ENCODE measurements at places on chromosomes 3 and 15.

DNA sequence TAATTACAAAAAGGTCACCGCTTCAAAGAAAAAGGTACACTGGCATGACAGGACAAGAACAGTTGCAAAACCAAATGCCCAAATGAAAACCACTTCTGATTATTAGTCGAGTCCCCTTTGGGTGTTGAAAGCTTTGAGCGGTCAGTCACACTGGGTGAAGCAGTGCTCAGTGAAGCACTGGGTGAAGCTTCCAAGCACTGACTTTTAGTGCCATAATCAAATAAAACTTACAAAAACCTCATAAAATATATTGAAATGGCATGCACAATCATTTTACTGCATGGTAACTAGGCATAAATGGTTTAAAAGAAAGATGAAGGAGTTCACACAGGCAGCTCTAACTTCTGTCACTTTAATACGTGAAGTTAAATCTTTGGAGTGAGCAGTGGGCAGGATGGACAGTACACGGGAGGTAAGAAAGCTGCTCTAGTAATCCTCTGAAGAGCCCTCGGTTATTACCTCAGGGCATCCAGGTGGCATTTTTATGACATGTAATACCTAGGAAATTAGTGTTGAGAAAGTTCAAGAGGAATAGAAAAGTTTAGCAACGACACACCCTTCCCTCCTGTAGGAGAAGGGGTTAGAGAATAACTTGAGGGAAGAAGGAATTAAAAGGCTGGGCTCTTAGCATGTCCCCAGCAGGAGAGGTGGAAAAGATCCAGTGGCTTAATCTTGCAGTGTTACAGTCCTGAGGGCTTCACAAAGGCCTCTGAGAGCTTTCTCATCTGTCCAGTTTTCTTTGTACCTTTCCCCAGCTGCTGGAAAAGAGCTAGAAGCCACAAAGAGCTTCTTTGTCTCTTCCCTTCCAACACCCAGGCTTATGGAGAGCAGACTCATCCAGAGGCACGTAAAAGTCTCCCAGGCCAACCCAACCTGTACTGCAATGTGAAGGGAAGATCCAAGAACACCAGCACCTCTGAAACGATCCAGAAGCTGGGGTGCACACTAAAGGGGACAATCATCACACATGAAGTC is 64.9 kb upstream of the MYO5C start:
- DNase-seq = no peak

DNA sequence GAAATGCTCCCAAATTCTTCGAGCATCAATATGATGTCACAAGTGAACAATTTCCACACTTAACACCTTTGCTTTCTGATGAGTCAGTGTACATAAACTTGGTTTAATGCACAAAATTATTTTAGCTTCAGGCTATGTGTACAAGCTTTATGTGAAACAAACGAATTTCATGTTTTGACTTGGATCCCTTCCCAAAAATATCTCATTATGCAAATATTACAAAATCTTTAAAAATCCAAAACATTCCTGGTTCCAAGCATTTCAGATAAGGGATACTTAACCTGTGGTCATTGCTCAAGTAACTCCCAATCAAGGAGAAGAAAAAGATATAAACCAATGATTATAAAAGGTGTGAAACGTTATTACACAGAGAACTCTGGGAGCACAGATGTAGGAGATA is 25.2 kb downstream of the RAB5A start:
- no peak for DNase-seq

GRCh38 chr3:174959556-174960065 is 100.5 kb downstream of the NAALADL2 start:
- DNase-seq = no peak

DNA sequence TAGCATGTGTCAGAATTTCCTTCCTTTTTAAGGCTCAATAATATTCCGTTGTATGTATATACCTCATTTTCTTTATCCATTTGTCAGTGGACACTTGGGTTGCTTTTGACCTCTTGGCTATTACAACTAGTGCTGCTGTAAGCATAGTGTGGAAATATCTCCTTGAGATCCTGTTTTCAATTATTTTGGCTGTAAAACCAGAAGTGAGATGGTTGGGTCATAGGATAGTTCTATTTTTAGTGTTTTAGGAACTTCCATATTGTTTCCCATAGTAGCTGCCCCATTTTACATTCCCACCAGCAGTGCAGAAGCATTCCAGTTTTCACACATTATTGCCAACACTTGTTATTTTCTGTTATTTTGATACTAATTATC is 70.4 kb upstream of the C15orf39 start:
- no peak for DNase-seq

- DNase-seq = no peak
Measured at GRCh38 chr3:4314688-4315087, 11.5 kb downstream of the SETMAR start.

GRCh38 chr3:136152176-136152843 is 43.8 kb downstream of the MSL2 start:
- DNase-seq = no peak

DNA sequence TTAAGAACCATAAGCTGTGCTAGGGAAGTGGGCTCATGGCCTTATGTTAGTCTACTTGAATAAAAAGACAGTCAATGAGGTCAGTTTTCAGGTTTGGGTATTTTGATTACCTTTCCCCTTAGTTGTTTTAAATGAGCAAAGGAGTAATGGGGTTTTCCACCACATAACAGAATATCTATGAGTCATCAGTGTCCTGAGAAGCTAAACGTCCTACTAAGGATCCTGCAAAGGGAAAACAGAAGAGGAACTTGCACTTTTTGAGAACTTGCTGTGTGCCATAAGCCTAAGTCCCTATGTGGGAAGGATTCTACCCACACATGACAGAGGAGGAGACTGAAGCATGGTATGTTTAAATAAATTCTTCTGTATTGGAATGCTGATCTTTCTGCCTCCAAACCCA is 292.8 kb upstream of the TMC3 start:
- no peak for DNase-seq

- DNase-seq = no peak
Measured at GRCh38 chr3:186818956-186819355, 12.7 kb upstream of the RFC4 start.

- DNase-seq = no peak
Measured at GRCh38 chr3:102979682-102980354, 545.0 kb downstream of the ZPLD1 start.

- DNase-seq = no peak
Measured at GRCh38 chr3:62211675-62212429, 161.5 kb downstream of the FEZF2 start.

DNA sequence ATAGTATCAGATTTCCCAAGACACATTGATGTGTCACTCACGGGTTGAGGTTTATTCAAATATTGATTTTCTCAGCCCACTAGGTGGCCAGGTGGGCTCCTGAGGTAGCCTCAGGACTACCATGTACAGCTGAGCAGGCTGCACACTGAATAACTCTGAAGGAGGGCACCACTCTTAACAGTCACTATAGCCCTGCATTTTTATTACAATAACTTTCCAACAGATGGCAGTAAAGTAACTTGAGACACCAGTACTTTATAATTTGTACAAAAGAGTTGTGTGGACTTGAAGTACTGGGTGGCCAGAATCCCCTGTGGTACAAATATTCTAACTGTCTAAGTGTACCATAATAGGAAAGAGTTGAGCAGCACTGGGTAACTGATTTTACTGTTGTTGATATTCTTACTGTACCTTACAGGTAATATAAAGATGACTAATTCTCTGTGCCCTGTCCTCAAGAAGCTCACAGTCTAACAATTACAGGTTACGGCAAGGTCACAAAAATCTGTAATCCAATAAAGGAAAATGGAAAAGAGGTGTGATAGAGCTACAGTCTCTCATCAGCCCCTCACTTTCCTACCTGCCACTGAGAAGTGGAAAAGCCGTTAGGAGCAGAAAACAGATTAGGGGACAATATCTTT is 76.0 kb downstream of the ETFA start:
- DNase-seq = no peak

DNA sequence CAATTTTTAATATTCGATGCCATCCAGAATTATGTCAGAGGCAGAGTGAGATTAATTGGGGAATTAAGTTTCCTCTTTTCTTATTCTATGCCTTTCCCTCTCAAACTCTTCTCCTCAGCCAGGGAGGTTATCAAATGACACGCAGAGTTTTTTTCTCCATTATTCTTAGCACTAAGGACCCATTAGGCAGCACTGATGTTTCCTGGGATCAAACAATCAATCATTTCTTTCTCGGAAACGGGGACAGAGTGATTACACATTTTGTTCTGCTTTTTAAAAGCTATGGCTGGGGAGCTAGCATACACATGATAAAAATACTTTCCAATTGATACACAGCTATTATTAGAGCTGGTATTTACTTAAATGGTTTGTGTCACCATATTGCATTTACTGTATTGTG is 35.3 kb upstream of the PSMD6 start:
- DNase-seq = no peak

- DNase-seq = no peak
Measured at GRCh38 chr3:139534455-139534812, 5.1 kb downstream of the RBP1 start.

GRCh38 chr15:39852250-39852649 is 67.8 kb downstream of the GPR176 start:
- no peak for DNase-seq

DNA sequence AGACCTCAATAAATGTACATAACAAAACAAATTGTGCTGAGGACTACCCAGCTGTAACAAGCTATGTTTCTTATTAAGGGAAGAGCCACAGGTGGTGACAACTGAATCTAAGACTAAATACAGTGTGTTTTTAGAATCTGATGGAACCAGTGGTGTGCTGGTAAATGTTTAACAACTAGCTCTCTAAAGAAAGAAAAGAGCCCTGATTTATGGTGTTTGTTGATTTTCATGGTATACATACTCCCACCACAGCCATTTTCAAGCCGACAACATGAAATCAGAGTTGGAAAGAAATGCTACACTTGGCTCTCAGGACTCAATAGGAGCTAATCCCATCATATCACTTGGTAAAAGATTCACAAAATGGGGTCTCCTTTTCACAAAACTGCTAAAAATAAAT is 89.8 kb upstream of the FNDC3B start:
- DNase-seq = no peak

DNA sequence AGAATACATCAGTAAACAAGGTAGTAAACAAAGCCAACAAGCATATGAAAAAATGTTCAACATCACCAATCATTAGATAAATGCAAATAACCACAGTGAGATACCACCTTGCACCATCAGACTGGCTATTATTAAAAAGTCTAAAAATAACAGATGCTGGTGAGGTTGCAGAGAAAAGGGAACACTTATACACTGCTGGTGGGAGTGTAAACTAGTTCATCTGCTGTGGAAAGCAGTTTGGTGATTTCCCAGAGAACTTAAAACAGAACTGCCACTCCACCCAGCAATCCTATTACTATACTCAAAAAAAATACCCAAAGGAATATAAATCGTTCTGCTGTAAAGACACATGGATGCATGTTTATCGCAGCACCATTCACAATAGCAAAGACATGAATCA is 30.3 kb upstream of the ZBTB38 start:
- DNase-seq = no peak

- DNase-seq = no peak
Measured at GRCh38 chr3:57784089-57784735, 28.1 kb downstream of the SLMAP start.

- no peak for DNase-seq
Measured at GRCh38 chr3:66565301-66565700, 64.5 kb upstream of the LRIG1 start.

GRCh38 chr3:66496746-66497145 is 4.1 kb downstream of the LRIG1 start:
- DNase-seq = no peak

GRCh38 chr3:101615525-101615924 is 41.5 kb downstream of the PCNP start:
- no peak for DNase-seq

DNA sequence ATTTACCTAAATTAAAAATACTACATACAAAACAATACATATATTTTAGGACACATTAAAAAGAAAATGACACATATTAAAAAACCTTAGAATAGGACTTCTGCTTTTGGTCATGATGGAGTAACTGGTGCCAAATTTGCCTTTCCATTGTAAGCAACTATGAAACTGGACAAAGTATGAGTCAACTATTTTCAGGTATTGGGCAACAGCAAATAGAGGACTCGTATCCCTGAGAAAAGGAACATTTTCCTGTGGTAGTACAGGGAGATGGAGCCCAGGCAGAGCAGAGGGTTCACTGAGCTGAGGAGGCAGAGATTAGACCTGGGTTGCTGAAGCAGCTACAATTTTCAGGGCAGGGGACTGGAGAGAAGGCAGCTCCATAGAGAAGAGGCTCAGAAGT is 14.7 kb downstream of the CCR1 start:
- no peak for DNase-seq

- no peak for DNase-seq
Measured at GRCh38 chr3:68088216-68088615, 433.8 kb upstream of the SUCLG2 start.

DNA sequence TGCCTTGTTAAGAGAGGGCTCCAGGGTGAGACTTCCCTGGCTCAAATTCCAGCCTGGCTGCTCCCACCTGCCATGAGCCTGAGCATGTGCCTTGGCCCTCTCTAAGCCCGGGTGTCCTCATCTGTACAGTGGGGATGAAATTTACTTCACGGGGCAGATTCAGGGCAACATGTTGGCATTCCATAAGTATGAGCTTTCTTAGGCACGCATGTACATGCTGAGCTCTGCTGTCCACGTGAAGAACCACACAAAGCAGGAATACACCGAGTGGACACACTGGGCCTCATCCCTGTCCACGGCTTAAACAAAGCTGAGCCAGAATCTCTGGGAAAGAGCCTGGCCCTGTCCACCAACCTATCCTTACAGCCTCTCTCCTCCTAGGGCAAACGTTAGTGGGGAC is 167.4 kb downstream of the OSBPL10 start:
- DNase-seq = no peak

DNA sequence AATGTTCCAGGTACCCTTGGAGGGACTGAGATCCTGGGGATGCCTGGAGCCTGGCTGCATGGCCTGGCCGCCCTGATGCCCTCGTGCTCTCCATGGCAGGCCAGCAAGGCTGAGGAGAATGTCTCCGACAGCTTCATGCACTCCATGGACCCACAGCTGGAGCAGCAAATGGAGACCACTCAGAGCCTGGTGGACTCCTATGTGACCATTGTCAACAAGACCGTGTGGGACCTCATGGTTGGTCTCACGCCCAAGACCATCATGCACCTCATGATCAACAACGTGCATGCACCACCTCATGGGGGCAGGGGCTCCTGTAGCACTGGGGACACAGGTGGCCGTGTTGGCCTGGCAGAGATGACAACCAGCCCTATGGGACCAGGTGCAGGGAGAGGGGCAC is 19.7 kb downstream of the GOLGA6A start:
- DNase-seq = no peak

GRCh38 chr3:50502584-50503423 is 630 bp downstream of the CACNA2D2 start:
- no peak for DNase-seq

DNA sequence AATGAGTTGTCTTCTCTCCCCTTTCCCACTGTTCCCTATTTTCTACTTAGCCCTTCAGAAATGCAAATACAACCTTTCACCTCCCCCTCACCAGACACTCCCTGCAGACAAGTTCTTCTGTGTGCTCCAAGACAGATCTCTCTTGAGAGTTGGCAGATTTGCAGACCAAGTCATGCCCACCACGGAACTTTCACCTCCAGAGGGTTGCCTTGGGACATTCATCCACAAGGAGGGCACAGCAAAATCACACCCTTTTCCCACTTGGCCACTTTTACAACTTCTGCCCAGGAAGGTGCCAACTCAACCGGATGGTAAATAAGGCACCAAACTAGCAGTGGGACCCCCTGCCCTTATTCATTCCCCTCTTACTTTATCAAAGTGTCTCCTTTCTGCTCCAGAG is 53.5 kb downstream of the SLC30A4 start:
- DNase-seq = no peak

- DNase-seq = no peak
Measured at GRCh38 chr3:192207651-192208050, 519.7 kb downstream of the FGF12 start.

GRCh38 chr3:39281533-39281932 is 1.7 kb upstream of the CX3CR1 start:
- DNase-seq = no peak
